ENCODE measurements at places on chromosomes 1 and 21.
A peak's percentile ranks its signal among the peaks of the same experiment; 100 is the strongest.

- no peak for ATAC-seq
Observed at GRCh38 chr1:7002728-7003127, 217.5 kb downstream of the CAMTA1 start.

- peak; percentile 69 for ATAC-seq
Observed at GRCh38 chr1:229325853-229326487, 16.9 kb downstream of the CCSAP start.

DNA sequence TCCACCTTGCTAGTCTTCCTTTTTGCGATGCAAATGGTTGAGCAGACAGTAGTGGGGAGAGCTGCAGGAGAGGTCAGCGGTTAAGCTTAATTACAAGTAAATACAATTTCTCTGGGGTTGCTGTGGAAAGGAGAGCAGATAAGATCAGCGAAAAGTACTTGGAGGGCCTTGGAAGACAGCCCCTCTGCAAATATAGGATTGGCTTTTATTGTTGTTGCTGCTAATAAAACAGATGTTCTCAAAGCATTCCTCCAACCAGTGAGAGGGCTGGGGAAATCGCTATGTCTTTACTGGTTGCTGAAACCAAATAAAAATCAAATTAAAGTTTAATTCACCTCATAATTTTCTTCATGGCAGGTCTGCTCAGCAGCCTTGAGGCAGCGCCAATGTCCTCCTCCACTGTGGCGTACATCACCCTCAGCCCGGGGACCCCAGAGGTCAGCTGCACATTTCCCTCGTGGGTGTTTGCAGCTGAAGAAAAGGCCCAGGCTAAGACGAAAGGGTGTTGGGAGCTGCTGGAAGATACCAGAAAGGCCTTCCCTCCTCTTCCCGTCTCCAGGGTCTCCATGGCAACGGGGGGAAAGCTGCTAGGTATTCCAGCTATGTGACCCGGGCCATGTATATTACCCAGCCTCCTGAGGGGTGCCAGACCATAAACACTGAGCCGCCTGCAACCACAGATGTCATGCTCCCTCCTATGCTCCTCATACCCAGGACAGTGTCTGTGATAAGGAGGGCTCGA, 54.6 kb upstream of the POU2F1 start:
- no peak for ATAC-seq

DNA sequence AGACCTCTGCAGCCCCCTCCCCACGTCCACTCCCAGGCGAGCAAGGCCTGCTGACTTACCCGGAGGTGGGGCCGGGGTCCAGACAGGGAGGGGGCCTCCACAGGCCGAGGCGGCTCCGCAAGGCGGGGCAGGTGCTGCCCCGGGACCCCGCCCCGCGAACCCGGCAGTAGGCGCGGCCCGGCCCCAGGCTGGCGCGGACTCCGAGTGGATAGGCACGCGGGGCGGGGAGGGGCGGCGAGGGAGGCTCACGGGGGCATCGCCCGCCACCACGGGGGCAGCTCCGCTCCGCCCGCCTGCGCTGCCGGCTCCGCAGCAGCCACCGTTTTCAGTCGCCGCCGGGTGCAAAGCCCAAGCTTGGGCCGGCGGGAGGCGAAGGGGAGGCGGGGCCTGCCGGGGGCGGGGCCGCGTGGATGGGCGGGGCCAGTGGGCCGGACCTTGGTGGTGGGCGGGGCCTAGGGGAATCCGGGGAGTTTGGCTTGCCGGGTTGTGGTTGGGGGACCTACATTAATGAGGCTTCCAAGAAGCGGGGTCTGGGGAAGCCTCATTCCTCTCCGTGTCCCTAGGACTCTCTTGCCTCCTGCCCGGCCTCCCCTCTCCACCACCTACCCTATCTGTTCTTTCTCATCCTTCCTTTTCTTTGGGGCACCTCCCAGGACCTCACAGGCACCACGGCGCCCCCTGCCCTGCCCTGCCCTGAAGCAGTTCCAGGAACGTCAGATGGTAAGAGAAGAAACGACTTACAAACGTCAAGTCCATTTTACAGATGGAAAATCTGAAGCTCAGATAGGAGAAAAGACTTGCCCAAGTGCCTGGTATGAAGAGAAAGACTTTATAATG, at the start of gene RIMS3:
Gene RIMS3, minus strand, starts transcription at position 348 of the 837 bp plus-strand sequence. CDS start 23,757 bp downstream, outside the sequence.
- ATAC-seq: peak; percentile 79
